ENCODE measurements at places on chromosomes 5 and 9.
A peak's percentile ranks its signal among the peaks of the same experiment; 100 is the strongest.

DNA sequence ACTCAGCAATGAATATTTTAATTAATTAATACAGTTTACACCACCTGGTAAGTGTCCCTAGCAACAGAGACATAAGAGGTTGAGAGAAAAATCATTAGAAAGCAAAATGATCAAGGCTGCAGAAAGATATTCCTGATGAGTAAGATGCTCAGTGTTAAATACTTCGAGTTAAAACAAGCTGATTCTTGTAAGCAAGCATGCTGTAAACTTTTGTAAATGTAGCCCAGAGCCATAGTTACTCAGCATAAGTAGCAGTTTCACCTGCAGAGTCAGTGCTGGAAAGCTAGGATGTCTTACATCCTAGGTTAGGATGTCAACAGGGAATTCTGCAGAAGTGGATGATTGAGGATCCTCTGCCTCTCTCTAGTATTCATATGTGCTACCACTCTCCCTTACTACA lies 4.2 kb downstream of the PRKACG start:
- DNase-seq, result no peak

- no peak for DNase-seq
Observed at GRCh38 chr5:126514131-126514557, 80.9 kb downstream of the ALDH7A1 start.

DNA sequence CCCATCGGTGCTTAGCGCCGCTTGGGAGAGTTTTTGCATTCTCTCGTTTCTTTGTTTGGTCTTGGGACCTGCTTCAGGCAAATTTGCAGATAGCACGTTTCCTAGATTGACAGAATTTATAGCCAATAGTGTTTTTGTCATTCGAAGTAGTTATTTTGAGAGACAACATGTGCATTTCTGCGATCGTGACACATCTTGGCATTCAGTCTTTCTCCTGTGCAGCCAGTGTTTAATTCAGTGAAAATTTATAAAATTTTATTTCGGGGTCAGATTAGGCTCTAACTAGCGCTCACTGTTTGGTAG lies 830 bp downstream of the PRRC1 start:
- DNase-seq, result no peak

- peak; percentile 22 for DNase-seq
Observed at GRCh38 chr9:74824654-74825053, 63.1 kb downstream of the TRPM6 start.

- DNase-seq, result no peak
Observed at GRCh38 chr9:108727580-108728111, 128.1 kb downstream of the ACTL7B start.

DNA sequence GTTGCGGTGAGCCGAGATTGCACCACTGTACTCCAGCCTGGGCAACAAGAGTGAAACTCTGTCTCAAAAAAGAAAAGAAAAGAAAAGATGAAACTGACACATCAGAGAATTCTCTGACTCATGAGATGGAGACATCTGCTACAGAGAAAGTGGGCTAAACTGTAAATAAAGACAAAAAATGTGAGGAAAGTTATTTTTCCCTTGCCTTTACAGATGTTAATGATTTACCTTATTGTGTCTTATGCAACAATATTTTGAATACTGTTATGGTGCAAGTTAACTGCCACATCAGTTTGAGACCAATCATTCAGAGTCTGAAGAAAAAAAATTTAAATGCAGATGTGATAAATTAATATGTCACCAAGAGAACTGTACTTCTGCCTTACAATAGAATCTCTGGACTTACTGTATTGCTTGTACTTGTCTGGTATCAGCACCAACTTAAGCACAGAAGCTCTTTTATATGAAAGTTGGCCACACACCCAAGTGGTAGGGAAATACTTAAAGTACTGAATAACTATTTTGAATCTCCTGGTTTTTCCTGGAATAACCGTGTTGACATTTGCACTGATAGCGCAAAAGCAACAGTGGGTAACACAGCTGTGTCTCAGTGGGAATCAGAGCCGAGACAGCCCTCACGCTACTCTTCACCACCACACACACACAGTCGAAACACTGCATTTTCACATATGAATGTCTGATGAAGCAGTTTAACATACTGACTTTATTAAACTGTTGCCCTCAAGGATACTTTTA lies 169.9 kb downstream of the FANCC start:
- DNase-seq, result no peak

DNA sequence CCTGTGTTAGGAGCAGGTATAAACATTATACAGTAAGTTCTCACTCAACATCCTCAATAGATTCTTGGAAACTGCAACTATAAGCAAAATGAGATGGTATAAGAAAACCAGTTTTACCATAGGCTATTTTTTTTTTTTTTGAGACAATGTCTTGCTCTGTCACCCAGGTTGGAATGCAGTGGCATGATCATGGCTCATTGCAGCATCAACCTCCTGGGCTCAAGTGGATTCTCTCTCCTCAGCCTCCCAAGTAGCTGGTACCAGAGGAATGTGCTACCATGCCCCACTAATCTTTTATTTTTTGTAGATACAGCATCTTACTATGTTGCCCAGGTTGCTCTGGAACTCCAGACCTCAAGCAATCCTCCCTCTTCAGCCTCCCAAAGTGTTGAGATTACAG lies 50.1 kb upstream of the ADRB2 start:
- DNase-seq, result no peak

DNA sequence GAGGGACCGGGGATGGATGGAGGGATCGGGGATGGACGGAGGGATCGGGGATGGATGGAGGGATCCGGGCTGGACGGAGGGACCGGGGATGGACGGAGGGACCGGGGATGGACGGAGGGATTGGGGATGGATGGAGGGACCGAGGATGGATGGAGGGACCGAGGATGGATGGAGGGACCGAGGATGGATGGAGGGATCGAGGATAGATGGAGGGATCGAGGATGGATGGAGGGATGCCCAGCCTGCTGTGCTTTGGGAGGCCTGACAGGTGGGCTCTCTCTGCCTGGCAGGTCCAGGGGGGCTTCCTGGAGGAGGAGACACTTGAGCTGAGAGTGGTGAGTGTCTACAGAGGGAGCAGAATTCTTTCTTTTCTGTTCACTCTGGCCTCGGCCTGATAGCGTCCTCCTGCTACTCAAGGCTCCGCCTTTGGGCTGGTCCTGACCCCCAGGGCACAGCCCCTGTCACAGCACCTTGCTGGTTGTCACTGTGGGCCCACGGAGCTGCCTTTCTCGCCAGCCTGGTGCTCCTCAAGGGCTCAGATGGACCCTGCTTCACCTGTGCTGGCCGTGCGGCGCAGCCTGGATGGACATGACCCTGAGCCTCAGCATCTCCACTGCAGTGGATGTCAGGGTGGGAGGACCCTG lies 42.2 kb upstream of the RNF130 start:
- DNase-seq, result no peak

DNA sequence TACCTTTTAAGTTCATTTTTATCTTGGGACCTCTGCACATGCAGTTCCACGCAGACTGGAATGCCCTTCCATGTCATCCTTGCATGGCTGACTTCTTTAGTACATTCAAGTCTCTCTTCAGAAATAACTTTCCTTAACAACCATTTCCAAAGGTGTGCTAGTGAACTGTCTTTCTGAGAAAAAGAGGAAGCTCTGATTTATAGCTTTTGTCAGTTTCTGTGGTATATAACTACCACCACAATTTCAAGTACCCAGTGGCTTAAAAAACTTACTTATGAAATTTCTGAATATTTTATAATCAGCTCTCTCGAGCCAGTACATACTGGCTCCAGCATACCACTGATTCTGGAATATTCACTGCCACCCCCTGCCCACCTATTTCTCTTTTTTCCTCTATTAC lies 1613.8 kb downstream of the MAT2B start:
- no peak for DNase-seq

DNA sequence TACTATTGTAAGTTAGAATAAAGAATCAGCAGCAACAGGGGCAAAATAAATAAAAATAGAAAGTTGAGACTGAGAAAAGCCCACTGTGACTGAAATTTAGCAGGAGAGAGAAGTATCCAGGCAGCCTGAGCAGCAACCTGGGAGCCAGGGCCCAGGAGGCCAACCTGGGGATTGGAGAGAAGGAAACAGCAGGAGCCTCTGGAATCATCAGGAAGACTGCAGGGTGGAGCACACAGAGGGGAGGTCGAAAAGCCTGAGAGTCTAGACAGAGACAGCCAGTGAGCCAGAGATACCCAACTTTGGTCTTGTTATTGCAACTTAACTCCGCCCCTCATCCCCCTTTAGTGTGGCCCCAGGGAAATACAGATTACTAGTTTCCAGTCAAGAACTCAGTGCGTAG lies 98.6 kb downstream of the SLC1A3 start:
- no peak for DNase-seq

GRCh38 chr9:96660692-96661248 lies 5.7 kb upstream of the PRXL2C start:
- no peak for DNase-seq

- DNase-seq, result no peak
Observed at GRCh38 chr5:67045816-67046740, 150.5 kb downstream of the CD180 start.

DNA sequence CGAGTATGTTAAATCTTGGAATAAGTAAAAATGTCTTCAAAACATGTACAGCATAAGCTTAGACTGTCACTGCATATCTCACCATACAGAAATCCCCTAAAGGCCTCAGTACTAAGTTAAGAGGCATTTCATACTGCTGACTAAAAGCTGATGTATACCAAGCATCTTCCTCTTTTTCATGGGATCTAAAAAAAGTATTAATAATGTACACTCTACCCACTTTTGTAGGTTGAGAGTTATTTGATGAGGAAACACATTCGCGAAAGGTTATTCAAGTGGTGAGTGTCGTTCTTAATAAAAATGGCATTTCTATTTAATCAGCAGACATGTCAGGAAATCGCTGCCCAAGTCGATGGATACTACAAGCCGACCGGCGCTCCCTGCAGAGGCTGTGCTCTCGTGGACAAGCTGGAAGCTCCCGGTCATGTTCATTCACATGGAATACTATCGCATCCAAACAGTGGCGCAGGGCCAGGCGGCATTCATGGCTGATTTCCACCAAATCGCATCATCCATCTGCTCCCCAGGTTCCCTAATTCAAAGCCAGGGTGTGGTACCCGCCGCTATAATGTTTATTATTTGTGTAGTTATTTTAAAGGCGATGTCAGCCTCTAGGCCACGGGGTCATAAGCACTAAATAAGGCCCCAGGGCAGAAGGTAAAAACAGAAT lies 724 bp downstream of the SGTB start:
- peak; percentile 81 for DNase-seq

DNA sequence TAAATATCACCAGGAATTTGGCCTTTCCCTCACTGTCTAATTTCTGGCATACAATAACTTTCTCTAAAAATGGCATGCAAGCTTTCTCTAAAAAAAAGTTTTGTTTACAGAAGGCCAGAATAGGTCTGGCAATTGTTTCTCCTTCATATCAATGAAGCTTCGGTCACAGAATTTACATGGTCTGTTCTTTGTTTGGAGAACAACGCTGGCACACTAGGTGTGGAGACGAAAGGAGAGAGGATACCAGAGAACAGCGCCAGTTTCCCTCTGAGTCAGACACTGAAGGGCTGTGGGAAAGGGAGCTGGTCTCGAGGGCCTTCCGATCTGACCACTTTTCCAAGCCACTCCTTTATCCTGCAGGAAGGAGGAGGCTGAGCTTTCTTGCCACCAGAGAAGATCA lies 60.1 kb upstream of the ITGA1 start:
- no peak for DNase-seq

GRCh38 chr9:16371306-16371705 lies 499.2 kb downstream of the BNC2 start:
- DNase-seq, result no peak

DNA sequence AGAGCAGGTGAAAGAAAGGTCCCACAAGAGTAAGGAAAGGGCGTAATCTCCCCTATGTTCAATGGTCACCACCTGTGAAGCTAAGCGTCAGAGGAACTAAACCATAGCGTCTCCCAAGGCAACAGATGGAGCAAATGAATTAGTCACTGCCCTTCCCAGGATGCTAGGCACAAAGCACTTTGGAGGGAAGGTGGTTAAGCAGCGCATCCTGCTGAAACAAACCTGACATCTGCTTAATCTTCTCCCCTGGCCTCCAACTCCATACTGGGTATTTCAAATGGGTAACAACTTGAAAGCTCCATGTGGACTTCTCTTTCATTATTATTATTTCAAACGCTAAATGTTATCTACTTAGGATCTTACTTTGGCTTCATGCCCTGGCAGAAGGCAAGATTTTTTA lies 227.3 kb downstream of the MLLT3 start:
- DNase-seq, result no peak

Data from muscle of arm (tissue), 14 donors.